ENCODE measurements at places on chromosomes 6 and 20.
A peak's percentile ranks its signal among the peaks of the same experiment; 100 is the strongest.

DNA sequence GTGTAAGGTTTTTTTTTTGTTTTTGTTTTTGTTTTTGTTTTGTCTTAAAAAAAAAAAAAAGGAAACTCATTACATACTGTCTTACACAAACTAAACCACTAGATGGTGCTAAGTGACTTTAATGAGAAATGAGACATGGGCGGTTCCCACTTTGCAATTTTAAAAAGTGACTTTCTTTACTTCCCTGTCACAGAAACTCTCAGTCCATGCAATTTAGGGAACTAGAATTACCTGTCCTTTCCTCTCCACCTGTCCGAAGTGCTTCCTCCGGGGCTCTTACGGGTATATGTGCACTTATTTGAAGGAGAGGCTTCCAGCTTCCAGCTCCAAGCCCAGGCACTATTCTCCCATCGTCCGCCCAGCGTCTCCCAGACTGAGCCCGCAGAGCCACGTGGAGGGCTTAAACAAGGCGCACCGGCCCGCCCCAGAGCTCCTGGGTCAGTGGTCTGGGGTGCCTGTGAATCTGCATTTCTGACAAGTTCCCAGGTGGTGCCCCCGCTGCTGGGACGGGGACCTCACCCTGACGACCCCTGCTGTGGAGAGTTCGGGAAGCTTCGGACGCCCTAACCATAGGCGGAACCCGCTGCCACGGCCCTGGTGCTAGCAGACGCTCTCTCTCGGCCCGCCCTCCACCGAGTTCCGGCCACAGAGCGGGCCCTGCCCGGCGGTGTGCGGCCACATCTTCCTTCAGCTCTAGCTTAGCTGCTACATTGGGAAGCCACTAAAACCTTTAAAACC, 26.1 kb downstream of the BFSP1 start:
- DNase-seq, result peak; percentile 21

GRCh38 chr6:123306334-123306733, 310.3 kb downstream of the CLVS2 start:
- DNase-seq, result no peak

GRCh38 chr6:28709478-28710349, 184.0 kb downstream of the GPX5 start:
- no peak for DNase-seq

- no peak for DNase-seq
Measured at GRCh38 chr20:63660622-63661021, 2.5 kb downstream of the RTEL1 start.

DNA sequence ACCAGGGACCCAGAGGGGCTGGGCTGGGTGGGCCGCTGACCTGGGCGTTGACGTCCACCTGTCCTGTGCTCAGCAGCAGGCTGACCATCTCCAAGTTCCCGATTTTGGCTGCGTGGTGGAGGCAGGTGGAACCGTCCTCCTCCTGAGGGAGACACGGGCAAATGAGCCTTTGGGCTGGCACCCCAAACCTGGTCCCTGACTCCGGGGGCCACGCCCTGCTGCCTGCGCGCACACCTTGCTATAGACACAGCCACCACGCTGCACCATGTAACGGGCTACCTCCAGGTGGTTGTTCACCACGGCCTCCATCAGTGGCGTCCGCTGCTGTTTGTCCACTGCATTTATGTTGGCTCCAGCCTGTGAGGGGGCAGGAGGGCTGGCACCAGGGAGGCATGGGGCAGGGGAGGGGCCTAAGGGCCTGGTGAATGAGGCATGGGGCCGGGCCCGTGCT, 7.8 kb upstream of the SLC44A4 start:
- no peak for DNase-seq

DNA sequence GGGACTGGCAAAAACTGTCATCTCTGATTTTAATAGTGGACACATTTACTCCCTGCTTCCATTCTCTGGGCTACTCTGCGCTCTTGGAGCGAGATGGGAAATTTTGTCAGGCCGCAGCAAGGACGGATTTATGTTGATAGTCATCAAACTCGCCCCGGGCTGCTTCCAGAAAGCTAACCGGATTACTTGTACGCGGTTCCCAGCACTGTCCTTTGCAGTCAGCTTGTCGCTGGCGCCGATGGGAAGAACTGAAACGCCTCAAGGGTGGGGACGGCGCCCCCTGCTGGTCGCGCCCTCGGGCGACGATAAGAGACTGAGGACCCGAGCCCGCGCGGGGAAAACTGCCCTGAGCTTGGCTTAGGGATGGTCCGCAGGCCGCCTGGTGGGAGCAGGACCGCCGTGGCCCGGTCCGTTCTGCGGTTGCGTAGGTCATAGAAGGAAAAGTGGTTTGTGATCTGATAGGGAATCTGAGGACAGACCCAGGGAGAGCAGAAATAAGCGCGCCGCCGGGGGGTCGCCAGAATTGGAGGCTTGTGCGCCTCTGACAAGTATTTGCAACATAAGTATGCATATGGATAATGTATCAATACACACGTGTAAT, 984 bp upstream of the ABT1 start:
- peak; percentile 77 for DNase-seq

- DNase-seq, result peak; percentile 42
Measured at GRCh38 chr20:62523473-62524203, 47.8 kb upstream of the GATA5 start.

DNA sequence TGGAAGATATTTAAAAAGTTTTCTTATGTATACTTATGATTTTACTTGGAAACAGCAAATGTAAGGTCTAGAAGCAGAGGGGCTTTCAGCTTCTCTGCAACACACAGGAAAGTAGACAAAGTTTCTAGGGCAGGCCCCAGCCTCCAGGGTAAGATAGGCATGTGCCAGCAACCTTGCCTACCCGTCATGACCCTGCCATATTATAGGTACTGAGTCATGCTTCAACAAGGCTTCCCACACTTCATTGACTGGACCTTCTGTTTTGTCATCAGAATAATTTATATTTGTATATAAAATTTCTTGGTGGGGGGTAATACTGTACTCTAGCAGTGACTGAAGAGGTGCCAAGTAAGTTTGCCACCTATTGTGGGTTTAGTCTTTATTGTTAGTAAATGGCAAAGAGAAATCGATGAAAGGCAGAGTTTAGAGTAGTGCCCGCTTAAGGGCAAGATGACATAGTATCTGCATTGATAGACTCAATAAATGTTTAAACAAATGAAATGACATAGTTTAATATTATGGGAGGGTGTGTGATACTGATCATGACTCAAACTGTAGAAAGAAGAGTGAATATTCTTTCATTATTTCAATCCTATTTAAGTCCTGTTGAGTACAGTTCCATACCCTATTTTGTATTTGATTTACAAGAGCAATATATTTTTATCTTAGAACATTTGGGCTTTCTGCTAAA, 95.6 kb downstream of the JARID2 start:
- no peak for DNase-seq

DNA sequence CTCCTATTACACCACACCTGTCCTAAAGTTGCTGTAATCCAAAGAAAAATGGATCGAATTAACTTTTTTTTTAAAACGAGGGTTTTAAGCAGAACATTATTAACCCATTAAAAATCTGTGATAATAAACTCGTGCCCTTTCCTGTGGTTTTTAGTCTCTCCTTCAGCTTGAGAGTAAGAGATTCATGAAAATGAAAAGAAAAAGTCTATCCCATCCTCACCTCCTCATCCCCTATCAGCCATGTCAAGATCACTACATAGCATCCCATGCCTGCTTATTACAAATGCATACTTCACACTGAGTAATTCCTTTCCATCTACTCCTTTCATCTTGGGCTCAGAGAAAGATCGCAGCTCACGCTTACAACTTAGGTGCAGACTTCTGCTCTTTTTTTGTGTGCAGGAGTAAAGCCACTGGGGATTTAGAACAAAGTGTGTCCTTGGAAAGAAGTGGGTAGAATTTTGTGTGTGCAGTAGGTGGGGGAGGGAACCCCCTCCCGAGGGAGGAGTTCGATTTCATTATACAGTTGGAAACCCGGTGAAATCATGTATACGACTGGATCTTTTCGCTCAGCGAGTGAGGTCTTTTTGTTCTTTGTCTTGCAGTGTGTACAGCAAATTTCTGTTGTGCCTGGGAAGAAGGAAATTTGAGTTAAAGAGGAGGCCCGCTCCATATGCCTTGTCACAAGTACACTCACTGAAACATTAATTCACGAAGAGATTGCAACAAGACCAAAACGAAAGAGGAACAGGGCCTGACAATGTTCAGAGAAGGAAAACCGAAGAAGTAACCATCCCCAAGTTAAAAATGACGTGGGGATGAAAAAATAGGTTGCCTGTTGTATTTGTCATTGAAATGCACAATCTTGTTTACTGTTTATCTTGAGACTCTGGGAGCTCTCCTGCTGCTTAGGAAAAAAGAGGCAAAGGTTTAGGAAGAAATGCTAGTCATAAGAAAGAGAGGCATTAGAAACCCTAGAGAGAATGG, 146.5 kb upstream of the ZNF217 start:
- DNase-seq, result no peak

GRCh38 chr6:85484948-85485347, 35.1 kb downstream of the NT5E start:
- DNase-seq, result no peak

DNA sequence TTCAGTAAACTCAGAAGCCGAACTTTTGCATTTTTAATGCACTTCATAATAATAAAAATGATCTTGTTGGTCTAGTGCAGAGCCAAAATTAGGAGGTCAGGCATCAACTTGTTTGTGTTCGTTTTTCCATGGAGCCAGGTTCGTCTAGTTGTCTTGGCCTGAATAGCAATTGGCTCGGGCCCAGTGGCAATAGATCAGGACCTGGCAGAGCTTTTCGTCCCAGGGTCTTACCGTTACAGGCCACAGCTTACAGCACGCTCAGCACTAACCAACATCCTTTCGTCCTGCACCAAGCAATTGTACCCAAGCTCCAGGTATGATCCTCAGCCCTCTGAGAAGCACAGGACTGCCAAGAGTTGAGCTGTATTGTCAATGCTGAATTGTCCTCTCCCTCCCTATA, 240.5 kb upstream of the PLN start:
- no peak for DNase-seq

DNA sequence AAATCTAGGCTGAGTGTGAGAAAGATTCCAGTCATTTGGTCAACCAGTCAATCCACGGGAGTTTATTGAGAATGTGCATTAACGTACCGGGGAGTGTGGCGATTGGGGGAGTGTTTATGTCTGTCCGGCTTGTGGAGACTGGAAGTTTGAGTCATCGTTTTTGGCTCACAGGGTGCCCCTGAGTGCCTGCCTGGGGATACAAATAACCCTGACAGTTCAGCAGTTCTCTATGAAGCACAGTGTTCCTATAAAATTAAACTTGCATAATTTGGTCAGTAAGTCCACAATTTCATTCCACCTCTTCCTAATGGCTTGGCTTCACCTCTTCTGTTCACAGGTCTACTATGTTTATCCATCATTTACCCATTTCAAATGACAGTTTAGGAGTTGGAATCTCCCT, 72.6 kb upstream of the PLEKHG1 start:
- DNase-seq, result no peak

GRCh38 chr20:14223806-14224205, 113.6 kb downstream of the FLRT3 start:
- DNase-seq, result no peak

DNA sequence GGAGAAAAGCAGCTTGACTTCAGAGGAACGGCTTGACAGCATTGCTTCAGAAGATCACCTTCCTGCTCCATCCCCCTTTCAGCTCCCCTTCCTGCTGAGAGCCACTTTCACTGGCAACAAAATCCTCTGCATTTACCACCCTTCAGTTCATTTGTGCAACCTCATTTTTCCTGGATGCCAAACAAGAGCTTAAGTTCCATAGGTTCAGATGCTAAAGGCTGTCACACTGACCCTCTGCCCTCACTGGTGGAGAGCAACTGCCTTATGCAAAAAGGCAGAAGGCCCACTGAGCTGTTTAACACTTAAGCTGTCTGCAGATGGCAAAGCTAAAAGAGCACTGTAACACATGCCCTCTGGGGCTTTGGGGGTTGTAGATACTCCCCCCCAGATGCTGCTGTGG, 131.2 kb upstream of the SPACA1 start:
- no peak for DNase-seq

DNA sequence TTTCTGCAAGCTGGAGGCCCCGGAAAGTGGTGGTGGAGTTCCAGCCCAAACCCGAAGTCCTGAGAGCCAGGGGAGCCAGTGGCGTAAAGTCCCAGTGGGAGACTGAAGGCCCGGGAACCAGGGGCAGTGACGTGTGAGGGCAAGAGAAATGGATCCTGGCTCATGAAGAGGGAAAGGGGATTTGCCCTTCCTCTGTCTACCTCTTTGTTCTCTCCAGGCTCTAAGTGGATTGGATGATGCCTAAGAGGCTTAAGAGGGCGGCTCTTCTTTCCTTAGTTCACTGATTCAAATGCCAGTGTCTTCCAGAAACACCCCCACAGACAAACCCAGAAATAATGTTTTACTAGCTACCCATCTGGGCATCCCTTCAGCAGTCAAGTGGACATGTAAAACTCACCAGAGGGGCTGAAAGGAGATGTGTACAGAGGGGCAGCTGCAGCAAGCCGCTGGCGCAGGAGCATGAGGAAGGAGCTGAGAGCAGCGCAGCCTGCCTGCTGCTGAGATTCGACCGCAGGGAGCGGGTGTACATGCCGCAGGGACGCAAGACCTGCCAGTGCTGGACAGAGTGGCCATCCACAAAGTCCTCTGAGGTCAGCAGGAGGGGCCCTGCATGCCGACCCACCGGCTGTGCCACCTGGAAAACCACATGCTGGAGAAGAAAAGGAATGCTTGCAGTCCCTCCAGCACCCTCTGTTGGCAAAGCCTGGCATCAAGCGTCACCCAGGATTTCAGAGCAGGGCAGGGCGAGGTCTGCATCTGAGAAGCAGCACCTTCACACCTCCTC, 29.5 kb downstream of the CDYL start:
- no peak for DNase-seq

DNA sequence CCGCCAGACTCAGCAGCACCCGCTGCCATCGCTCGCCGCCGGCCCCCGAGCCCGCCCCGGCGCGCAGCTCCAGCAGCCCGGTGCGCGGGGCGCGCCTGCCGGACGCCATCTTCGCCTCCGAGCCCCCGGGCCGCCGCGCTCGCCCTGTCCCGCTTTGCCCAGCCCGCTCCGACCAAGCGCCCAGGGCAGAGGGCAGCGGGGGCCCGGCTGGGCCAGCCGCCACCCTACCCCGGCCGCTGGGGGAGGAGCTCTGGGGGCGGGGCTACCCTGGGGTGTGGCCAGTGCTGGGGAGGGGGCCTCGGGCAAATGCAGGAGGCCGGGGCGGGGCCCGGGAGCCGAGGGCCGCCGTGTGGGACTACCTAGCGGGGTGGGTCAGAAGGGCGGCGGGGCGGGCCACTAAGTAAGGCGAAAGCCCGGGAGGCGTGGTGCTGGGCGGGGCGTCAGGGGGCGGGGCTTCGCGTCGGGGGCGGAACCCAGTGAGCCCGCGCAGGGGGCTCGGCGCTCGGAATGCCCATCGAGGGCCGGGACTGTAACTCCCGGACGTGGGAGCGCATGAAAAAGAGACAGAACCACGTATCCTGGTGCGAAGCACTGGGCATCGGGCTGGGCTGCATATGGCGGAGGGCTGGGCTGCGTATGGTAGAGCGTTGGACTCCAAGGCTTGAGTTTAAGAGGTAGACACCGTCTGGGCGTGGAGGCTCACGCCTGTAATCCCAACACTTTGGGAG, at the start of gene SNTA1:
Gene SNTA1, minus strand, starts transcription at position 252 of the 728 bp plus-strand sequence. Its CDS starts 143 bp downstream, at position 109.
- peak; percentile 82 for DNase-seq

DNA sequence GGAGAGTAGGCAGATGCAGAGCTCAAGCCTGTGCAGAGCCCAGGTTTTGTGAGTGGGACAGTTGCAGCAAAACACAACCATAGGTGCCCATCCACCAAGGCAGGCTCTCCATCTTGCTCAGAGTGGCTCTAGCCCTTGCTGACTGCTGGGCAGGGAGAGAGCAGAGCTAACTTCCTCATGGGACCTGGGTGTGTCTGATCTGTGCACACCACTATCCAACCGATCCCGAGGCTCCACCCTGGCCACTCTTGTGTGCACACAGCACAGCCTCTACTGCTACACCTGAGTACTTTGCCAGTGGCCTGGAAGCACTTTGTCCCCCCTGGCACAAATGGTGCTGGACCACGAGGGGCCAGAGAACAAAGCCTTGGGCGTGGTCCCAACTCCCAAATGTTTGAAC, 7.9 kb upstream of the DEFB125 start:
- no peak for DNase-seq

Data from activated CD4-positive, alpha-beta T cell treated with anti-CD3 and anti-CD28 coated beads for 1 hour (primary cell).